ENCODE measurements at places on chromosomes 6 and 20.
A peak's percentile ranks its signal among the peaks of the same experiment; 100 is the strongest.

- DNase-seq = no peak
Observed at GRCh38 chr6:131062241-131063027, 611 bp downstream of the EPB41L2 start.

GRCh38 chr6:155349129-155349528 is 34.8 kb upstream of the TFB1M start:
- no peak for DNase-seq

- no peak for DNase-seq
Observed at GRCh38 chr6:2651961-2652360, 98.8 kb downstream of the MYLK4 start.

- DNase-seq = no peak
Observed at GRCh38 chr6:35044145-35044745, 96.9 kb downstream of the TCP11 start.

DNA sequence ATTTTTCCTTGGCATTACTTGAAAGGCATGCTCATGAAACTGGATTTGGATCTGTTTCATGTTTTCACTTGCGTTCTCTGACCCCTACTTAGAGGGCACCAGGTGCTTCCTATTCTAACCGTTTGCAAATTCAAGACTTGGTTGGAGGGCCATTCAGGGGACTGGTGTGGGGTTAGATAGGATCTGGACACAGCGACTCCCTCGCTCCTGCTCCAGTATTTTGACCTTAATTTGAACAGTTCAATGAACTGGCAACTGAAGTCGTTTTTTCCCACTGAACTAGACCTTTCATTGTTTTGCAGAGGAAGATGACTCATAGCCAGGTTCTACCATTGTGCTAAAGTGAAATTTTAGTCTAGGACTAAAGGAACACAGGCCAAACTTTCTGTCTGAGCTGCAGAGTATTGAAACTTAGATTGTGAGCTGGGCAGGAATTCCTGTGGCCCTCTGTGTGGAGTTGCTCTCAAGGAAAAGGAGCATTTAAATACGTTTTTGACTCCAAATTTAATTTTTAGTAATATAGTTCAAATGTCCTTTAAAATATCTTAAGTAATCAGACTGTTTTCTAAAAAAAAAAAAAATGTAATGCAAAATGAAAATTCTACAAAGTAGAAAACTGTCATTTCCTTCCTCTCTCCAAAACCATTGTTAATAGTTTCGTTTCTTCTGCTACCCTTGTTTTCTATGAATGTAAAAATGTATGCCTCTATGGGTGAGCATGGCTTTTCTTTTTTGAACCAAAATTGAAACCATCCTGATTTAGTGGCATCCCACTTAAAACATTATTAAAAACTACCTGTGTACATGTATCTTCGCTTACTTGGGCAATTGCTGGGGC is 64.8 kb downstream of the UTRN start:
- peak; percentile 43 for DNase-seq
